ENCODE measurements at places on chromosomes 2 and 18.

DNA sequence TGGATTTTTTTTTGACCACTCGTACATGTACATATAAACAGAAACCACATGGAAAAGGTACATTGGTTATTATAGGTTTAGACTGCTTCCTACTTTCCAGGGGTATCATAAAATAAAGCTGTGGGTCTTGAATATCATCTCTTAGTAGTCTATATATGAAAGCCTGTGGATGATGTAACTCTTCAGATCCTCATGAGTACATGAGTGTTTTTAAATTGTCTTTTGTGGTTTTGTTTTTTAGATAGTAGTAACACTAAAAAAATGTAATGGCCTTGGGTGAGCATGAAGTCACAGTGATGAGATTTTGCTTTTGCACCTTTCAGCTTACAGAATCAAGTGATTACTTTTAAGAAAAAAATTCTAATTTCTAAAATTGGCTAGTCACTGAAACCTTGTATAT is 80.2 kb downstream of the RAB3GAP1 start:
- no peak for DNase-seq

GRCh38 chr2:46489423-46490174 is 10.2 kb downstream of the TMEM247 start:
- DNase-seq: no peak

DNA sequence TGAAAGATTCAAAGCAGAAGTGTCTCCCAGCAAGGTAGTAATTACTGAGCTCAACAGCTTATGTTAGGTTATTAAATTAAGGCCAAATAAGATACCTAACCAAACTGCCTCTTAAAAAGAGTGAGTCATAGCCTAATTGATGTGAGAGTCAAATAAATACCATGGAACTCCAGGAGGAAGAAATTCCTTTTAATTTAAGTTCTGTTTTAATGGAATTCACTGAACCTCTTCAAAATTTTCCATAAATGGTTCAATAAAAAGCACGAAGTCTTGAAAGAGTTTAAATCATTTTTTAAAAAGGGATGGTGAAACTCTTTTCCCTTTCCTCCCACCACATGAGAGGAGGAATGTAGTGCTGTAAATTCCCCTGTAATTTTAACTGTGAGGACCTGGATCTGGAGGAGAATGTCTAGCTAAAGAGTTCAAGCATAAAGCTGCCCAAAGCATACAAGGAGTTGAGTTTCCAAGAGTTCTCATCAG is 180.8 kb upstream of the MMADHC start:
- no peak for DNase-seq

GRCh38 chr18:79772108-79772864 is 25.5 kb upstream of the KCNG2 start:
- DNase-seq: no peak

- DNase-seq: no peak
Observed at GRCh38 chr2:232476045-232476444, 11.6 kb downstream of the ECEL1 start.

GRCh38 chr2:129024796-129025195 is 706.1 kb upstream of the HS6ST1 start:
- DNase-seq: no peak

- DNase-seq: peak; percentile 31
Observed at GRCh38 chr2:171598713-171599319, 76.5 kb downstream of the CYBRD1 start.

DNA sequence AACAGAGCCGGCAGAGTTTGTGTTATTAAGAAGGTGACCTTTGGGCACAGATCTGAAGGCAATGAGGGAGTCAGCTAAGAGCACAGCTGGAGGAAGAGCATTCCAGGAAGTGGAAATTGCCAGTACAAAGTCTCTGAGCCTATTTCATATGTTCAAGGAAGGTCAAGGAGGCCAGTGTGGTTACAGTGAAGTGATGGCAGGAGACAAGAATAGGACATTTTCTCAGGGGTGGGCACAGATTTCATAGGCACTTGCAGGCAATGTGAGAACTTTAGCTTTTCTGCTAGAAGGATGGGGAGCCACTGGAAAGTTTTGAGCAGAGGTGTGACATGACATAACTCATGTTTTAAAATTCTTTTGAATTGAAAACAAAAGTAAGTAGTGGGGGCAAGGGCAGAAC is 50.3 kb downstream of the ARHGAP25 start:
- no peak for DNase-seq

All from muscle of arm (tissue), 14 donors.